Activated CD4-positive, alpha-beta T cell treated with anti-CD3 and anti-CD28 coated beads, Interleukin-2, amount 10 ng/mL, durations not matched to agents 24 days and 14 days (primary cell): ENCODE measurements at places on chromosomes 12 and 14.

GRCh38 chr12:92769124-92769901 is 66.5 kb downstream of the PLEKHG7 start:
- DNase-seq = no peak

DNA sequence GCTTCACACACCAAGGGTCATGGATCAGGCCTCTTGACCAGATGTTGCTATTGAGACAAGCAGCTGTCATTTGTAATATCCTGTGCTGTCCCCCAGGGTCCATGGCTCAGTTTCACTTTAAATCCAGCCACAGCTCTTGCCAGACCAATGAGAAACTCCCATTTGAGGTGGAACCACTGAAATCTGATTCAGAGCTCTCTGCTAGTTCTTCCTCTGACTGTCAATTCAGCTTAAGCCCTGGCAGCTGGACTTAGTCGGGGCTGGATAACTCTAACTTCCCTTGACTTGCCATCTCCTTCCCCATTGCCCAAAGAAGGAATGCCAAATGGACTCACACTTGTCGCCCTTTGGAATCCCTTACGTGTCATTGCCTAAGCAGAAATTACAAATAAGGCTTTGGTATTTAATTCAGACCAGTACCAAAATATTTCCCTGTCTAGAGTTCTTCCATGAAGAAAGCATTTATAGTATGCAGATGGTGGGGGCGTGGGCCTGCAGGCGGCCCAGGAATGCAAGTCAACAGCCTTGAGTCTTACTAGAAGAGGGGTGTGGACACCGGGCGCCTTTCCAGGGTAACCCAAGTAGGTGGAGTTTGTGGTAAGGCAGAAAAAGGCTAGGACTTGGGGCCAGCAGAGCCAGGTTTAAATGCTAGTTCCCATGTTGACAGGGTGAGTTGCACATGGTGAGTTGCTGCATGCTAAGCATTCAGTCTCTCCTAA is 96.9 kb upstream of the TMPO start:
- no peak for DNase-seq

DNA sequence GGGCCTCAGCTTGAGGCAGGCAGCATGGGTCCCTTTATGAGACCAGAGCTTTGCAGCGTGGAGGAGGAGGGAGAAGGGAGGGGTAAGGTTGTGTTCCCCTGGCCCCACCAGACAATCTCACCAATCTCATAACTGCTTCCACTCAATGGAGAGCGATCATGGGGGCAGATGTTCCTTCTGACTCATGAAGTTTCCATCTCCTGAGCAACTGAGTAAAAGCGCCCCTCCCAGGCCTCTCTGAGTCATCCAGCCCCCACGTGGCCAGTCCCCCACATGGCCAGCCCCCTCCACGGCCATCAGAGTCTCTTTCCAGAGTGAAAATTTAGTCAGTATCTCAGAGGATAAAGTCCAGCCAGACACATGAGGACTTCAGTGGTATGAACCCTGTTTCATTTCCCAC is 39.2 kb upstream of the PLXNC1 start:
- DNase-seq = no peak

GRCh38 chr12:71695782-71696181 is 9.9 kb downstream of the TMEM19 start:
- no peak for DNase-seq

GRCh38 chr14:90554341-90554740 is 157.5 kb downstream of the CALM1 start:
- DNase-seq = no peak
